ENCODE measurements at places on chromosomes 1 and 21.

GRCh38 chr1:98367426-98367825 lies 294.1 kb upstream of the SNX7 start:
- DNase-seq = no peak

GRCh38 chr1:243267471-243267880 lies 11.6 kb downstream of the SDCCAG8 start:
- peak; percentile 39 for DNase-seq

- no peak for DNase-seq
Observed at GRCh38 chr1:223547316-223548114, 118.0 kb downstream of the CAPN8 start.

GRCh38 chr1:235670157-235670776 lies 20.7 kb upstream of the GNG4 start:
- DNase-seq = no peak

GRCh38 chr1:156893048-156893953 lies at the start of gene PEAR1:
Gene PEAR1, plus strand, starts transcription at chr1:156893718. Its CDS starts 10,209 bp downstream, at chr1:156903927.
- no peak for DNase-seq

DNA sequence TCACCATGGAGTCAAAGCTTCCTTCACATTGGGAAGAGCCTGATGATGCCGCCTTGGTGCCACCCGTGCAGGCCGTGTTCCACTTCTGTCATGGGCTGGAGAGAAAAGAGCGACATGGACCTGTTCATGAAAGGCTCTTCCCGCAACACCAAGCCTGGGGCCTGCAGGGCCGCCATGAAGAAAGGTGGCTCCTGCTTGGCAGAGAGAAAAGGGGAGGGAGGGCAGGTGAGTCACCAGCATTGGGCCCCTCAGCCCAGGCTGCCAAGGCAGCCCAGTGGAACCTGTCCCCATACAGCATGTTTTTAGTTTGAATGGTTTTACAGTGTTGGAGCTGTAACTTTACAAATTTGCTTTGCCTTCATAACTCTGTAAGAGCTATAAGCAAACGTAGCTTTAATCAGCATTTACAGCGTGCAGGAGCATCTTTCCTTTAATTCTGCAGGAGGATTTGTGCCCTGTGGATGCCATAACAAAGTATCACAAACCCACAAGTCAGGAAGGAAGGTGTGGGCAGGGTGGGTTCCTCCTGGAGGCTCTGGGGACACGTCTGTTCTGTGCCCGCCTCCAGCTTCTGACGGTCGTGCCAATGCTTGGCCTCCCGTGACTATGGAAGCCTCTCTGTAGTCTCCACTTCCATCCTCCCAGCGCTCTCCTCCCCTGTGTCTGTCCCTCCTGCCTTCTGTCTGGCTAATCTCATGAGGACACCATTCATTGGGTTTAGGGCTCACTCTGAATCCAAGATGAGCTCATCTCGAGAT lies 49.1 kb downstream of the RIPK4 start:
- DNase-seq = no peak

DNA sequence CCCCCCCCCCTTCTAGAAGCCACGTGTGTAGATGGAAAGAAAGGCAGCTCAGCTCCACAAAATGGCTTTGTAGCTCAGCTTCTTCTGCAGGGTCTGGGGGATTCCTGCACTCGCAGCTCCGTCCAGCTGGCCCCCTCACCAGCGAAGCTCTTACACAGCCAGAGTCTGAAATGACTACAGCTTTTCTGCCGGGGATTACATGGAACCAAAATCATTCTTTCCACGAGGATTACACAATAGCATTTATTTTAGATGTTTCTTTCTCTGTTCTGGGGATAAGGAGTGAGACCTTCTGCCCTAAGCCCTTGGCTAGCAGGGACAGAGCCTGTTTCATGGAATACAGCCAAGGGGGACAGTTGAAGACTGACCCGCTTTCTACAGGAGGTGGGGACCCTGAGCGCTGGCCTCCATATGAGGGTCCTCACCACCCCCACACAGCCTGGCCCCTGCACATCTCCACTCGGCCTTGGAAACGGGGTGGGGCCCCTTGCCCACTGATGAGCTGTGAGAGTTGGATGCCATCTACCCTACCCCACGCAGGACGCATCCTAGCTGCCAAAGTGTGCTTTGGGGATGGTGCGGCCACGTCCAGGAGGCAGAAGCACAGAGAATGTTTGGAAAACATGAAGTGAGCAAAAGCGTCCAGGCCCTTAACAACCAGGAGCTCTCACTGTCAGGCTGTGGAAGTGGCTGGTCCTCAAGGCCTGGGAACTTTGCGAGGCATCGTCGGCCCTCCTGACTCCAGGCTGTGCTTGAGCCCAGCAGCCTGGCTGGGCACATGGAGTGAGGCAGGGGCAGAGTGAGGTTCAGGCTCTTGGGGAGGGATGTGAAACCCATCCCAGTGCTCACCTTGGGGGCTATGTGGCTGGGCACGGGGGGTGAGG lies 14.5 kb downstream of the ACTRT2 start:
- no peak for DNase-seq

DNA sequence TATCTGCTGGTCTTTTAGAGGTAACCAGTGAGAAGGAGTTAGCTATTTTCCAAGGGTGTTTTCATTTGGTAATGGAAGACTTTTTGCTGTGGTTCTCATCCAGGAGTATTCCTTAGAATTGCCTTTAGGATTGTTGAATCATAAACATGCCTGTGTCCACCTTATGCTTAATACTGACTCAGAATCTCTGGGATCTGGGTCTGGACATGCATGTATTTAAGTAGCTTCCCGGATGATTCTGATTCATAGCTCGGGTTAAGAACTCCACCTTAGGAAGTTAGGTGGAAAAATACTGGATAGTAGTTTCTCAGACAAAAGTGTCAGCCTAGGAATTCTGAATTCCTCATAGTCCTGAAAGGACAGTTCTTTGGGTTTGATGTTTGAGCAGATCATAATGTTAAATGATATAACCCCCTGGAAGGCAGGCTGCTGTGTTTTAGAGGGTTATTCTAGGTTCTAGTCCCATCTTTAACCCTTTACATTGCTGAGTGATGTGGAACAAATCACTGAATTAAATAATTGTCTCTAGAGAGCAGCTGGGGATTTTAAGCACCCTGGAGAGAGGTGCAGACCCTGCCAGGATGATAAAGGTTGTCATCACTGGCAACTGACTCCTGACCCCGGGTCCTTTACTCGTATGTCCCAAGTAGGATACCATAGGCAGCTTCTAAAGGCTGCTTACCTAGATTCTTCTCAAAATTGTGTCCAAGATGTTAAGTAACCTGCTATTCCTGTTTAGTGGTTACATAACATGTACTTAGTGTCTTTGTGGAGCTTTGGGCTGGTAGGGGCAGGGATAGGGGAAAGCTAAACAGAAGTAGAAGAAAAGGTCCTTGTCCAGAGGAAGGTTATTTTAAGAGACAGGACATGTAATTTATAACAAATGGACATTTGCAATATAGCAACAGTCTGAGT lies 14.5 kb upstream of the C4BPB start:
- no peak for DNase-seq

GRCh38 chr1:212665241-212666115 lies 34.2 kb downstream of the BATF3 start:
- DNase-seq = peak; percentile 91

GRCh38 chr1:55654750-55655149 lies 439.6 kb upstream of the USP24 start:
- no peak for DNase-seq

- peak; percentile 45 for DNase-seq
Observed at GRCh38 chr1:63640633-63641567, 47.7 kb downstream of the PGM1 start.

- no peak for DNase-seq
Observed at GRCh38 chr1:12340544-12340930, 110.7 kb downstream of the VPS13D start.

DNA sequence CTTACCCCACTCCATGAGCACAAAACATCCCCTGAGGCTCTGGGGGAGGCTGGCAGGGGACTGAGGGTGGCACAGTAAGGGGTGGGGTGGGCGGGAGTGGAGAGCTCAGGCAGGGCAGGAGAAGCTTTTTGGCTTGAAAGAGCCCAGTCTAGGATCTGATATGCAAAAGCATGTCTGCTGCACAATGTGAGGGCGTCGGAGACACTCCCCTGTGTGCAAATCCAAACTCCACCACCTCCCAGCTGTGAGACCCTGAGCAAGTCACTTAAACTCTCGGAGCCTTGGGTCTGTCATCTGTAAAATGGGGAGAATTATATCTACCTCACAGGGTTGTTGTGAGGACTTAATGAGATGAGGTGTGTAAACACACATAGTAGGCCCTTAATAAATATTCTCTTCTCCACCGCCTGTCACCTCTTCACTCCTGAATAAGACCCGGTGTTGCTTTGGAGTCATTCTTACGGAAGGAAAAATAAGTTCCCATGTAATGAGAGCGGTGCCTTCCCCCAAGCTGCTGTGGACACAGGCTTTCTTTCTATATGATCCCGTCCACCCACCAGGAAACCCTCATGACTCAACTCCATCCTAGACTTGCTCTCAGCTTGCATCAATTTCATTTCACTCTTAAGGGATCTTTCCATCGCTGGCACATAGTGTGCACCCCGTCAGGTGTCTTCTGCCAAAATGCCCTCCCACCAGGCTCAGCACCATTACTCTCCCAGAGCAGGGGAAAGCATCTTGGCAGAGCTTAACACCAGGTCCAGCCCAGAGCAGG lies 12.5 kb downstream of the KCNN3 start:
- DNase-seq = no peak

- DNase-seq = no peak
Observed at GRCh38 chr1:156081180-156081916, 917 bp downstream of the MEX3A start.

DNA sequence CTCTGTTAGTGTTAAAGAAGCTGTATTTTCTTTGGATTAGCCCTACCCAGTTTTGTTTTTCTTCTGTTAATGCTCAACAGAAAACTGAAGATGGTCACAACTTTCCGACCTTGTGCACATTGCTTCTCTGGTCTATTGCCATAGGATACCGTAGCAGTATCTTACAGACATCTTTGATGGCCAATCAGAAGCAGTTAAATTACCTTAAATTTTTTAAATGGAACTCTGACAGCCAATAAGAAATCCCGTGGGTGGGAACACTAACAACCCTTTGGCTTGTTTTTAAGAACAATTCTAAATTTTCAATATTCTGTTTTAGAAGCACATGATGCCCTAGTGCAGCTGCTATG lies 17.2 kb downstream of the NFYC start:
- no peak for DNase-seq

DNA sequence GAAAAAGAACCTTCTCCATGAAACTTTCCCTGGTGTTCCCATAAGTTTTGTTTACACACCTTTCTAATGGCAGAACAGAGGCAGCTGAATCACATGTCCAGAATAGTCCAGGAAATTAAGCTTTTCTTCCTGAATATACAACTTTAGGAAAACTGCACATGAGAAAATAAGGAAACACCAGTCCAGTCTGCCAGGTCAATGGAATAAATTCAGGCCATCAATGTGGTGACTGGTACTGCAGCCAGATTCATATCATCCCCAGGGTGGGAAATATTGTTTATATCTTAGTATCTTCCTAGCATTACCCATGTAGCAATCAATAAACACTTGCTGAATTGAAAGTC lies 6.7 kb upstream of the FBXO28 start:
- DNase-seq = no peak

GRCh38 chr1:82323144-82323841 lies 522.6 kb downstream of the ADGRL2 start:
- no peak for DNase-seq

DNA sequence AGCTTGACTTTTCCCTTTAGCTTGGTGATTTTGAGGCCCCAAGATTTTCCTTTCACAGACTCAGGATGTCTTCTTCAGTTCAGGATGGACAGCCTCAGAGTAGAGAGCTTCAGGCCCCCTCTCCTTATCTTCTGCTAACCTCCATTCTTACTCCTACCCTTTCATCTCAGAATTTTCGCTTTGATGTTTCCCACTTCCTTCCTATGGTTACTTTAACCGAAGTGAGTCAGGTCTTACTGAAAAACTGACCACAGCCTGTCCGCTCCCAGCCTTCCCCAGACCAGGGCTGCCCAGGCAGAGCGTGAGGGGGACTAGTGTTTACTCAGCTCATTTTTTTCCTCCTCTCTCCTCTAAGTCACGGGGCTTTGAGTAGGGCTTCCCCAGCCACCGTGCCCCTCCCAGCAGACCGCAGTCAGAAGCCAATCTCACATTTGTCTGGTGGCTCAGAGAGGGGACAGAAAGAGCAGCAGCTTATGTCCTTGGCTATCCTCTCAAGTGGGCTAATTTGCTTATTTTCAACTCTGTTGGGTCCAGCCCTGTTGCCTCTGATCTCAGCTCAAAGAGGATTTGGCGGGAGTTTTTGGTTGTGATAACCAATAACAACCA lies 4.2 kb upstream of the IL19 start:
- DNase-seq = peak; percentile 61

GRCh38 chr1:160416369-160416768 lies 16.0 kb downstream of the VANGL2 start:
- peak; percentile 60 for DNase-seq

DNA sequence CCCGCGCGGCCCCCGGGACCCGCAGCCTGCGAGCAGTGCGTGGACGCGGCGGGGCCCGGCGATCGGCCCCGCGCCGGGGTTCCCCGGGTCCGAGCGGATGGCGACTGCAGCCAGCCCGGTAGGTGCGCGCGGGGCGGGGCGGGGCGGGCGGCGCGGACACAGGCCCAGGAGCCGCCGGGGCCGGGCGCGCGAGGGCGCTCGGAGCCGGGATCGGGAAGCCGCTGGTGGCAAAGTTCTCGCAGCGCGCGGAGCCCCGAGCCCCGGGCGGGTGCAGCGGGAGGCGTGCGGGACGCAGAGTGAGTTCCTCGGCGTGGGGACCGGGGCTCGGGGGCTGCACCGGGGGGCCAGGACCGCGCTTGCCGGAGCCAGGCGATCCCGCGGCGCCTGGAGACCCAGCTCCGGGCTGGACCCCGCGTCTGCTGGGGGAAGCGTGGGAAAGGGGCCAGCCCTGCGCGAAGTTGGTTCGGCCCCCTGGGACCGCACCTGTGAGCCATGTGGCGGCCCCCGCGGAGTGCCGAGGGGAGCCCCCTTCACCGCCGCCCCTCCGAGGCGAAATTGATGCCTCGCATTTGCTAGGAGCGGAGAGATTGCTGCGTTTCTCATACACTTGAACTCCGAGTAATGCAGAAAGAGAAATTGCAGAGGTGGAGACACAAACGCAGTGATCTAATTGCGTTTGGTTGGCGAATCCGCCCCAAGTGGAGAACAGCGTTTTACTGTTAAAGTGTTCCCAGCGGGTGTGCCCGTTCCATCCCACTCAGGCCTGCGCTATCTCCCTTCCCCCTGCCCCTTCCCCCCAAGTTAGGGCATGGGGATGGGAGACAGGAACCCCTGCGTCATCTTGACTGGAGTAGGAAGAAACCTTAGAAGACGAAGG lies 228.9 kb upstream of the TMEM51 start:
- DNase-seq = peak; percentile 20

GRCh38 chr1:19010503-19010902 lies 54.0 kb upstream of the IFFO2 start:
- DNase-seq = peak; percentile 51

DNA sequence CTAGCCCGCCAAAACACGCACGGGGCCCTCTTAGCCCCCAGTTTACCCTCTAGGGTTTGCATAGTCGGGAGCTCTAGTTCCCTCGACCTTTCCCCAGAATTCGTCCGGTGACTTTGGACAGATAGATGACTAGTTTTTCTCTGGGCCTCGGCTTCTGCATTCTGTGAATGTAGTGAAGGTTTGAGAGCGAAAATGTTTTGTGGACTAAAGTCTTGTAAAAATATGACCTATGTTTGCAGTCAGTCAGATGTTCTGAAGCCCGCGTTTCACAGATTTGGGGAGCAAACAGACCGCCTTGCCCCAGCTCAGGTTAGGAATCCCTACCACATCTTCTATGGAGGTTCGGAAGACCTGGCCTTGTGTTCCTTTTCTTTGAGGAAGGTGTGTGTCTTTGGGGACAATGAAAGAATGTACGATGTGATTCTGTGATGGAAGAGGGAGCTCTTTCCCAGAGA lies 401 bp downstream of the UQCRH start:
- DNase-seq = no peak

All from Calu3 (cell line).